ENCODE measurements at places on chromosomes 13 and 19.

- no peak for DNase-seq
Measured at GRCh38 chr19:27865927-27866777, 1346.8 kb downstream of the UQCRFS1 start.

DNA sequence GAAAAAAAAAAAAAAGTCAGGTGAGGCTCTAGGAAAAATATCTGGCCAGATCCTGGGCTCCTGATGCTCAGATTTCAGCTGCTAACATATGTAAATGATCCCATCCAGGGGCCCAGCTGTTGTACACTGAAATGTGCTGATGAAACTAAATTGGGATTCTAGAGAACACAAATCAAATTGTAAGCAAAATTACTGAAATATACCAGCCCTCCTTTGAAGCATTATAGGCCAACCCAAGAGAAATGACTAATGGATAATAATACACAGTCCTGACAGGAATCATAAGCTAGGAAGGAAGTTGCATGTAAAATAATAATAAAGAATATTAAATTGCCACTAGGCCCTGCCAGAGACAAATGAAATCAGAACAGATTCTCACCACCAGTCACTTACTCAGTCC is 17.8 kb downstream of the KCTD12 start:
- no peak for DNase-seq

DNA sequence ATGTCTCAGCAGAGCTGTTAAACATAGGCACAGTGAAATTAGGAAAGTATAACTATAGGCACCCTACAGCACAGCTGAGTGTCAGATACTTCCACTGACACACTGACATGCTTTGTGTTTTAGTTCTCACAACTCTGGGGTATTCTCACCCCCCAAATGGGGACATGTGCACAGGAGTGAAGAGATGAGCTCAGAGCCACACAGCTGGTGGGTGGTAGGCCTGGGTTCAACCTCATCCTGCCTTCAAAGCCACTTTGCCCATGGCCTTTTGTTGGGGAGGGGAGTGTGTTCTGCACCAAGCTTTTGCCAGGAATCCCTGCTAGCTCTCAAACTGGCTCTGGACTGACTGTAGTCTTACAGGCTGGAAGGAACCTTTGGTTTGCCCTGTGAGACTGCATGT is 1.7 kb upstream of the SLC35E1 start:
- DNase-seq: no peak

DNA sequence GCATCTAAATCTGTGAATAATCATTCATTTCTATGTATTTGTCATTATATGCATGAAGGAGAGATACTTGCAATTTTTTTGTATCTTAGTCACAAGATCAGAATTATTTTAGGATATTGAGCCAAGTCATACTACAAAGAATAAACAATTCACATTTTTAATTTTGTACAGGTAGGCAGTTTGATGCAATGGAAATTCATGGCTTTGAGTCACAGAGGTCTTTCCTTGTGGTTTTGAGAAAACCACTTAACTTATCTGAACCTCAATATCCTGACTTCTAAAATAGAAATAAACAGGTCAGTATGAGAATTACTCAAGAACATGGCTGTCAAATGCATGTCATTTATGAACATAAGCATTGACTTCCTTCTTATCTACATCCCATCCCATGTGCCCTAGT is 221.4 kb upstream of the SLC10A2 start:
- DNase-seq: peak; percentile 12

DNA sequence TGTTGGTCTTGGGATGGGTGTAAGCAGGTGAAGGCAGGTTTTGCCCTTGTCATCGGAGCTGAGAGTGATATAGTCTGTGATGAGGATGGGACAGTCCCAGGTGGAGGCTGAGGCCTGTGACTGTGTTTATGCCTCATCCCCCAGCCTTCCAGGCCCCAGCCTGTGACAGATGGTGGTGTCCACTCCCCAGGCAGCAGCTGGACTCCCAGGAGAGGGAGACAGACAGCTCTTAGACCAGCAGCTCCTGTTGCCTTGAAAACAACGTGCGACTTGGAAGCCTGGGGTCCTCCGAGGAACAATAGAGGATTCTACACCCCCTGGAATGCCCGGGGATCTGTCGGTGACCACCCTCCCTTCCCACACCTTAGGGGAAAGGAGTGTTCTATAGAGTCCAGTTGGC is 63.8 kb downstream of the CHST8 start:
- no peak for DNase-seq

GRCh38 chr13:113550453-113550852 is 34.1 kb upstream of the TFDP1 start:
- no peak for DNase-seq

DNA sequence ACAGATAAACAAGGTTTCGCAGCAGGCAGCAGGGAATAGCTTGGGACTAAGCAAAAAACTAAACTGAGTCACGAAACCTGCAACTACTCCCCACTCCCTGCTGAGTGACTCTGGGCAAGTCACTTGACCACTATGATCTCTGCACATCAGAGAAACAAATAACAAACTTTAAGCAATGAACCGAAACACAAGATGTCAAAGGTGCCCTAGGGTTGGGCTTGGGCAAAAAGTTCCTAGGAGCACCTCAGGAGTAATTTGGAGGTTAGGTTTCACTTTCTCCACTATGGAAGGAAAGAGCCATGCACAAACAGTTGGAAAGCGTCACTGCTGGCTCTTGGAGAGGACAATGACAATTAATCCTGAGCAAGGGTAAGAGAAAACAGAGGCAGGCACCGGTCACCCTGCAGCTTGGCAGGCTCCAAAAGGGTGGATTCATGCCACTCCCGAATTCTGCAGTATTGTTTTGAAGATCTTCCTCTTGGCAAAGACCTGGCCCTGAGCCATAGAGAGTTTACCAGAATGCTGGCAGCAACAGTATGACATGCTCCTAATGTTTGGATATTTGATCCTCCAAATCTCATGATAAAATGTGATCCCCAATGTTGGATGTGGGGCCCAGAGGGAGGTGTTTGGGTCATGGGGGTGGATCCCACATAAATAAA is 60.3 kb downstream of the CRYL1 start:
- DNase-seq: no peak

DNA sequence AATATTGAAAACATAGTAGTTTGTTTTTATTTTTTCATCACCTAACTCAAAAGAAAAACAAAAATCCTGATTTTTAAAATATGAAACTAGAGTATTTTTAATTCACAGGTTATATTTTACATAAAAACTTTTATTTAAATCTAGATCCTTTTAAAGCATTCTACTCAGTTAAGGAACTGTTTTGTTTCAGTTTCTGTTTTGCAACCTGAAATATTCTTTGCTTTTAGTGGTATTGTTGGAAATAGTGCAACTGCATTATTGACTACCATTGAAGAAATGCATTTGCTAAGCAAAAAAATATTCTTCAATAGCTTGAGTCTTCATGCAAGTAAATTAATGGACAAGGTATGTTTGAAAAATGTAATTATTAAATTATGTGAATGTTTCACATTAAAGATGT is 43.8 kb downstream of the COG6 start:
- no peak for DNase-seq

- DNase-seq: no peak
Measured at GRCh38 chr13:97559030-97559429, 125.1 kb downstream of the RAP2A start.

- peak; percentile 7 for DNase-seq
Measured at GRCh38 chr13:98411617-98412265, 165.2 kb downstream of the STK24 start.

DNA sequence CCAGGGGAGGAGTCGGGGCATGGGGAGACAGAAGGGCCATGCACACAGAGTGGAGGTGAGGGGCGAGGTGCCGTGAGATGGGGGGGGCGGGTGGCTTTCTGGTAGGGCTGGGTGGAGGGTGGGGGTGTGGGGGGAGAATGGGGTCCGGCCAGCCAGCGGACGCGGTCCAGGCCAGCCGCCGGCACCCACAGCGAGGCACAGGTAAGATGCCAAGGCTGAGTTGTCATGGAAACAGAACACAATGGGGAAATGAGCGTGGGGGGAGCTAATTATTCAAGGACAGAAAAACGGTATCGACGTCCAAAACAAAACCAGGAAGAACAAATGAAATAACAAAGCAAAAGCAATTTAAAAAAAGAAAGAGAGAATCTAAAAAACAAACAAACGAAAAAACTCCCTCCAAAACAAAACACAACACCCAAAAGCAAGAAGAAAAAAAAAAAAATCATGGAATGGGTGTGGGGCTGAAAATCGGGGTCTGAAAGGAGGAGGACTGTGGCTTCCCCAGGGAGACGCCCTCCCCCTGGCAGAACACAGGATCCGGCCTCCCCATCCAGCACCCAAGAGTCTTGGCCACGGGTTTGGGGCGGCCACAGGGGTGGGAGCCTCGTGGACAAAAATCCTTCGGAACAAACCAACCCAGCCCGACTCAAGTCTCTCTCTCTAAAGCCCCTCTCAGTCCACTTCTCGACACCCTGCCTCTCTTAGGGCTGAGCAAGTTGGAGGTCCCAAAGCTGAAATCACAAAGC is 92.5 kb downstream of the PTPRS start:
- no peak for DNase-seq

DNA sequence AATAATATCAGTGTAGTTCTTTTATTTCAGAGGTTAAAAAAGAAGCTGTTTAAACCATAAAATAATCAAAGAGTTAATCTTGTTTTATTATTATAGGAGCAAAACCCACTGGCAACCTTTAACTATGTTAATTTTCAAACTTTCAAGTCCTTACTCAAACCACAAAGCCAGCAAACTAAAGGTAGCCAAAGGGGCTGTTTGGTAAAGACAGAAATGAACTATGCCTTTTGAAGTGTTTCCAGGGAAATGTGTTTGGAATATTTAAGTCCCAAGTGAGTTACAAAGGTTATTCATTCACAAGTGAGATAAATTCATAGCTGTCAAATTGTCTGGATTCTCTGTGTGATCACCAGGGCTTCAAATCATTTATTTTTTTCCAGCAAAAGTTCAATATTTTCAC is 264.7 kb downstream of the MZT1 start:
- no peak for DNase-seq

- no peak for DNase-seq
Measured at GRCh38 chr13:69291292-69291906, 816.2 kb upstream of the ATXN8OS start.

DNA sequence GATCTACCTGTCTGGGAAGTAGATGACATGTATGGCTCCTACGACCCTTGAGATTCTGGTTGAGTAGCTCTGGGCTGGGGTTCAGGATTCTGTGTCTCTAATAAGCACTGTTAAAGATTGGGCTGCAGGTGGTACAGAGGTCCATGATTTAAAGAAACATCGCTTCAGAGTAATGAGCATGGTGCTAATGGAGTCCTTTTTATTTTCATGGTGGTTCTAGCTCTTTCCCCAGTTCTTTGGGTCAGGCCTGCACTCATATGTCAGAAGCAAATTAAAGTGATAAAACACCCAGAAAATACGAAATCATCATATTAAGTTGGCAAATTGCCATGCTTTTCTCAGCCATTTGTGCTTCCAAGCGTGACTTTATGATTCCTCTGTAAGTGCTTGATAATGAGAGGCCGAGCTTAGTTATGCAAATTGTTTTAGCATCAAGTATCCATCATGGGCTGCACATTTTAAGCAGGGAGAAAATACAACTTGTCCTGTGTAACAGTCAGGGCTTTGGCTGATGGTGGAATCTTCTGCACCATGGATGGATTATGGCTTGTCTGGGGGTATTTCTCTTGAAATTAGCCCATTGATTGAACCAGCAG is 45.1 kb downstream of the MTUS2 start:
- DNase-seq: no peak

GRCh38 chr19:991174-991931 is 7.2 kb downstream of the WDR18 start:
- peak; percentile 13 for DNase-seq

DNA sequence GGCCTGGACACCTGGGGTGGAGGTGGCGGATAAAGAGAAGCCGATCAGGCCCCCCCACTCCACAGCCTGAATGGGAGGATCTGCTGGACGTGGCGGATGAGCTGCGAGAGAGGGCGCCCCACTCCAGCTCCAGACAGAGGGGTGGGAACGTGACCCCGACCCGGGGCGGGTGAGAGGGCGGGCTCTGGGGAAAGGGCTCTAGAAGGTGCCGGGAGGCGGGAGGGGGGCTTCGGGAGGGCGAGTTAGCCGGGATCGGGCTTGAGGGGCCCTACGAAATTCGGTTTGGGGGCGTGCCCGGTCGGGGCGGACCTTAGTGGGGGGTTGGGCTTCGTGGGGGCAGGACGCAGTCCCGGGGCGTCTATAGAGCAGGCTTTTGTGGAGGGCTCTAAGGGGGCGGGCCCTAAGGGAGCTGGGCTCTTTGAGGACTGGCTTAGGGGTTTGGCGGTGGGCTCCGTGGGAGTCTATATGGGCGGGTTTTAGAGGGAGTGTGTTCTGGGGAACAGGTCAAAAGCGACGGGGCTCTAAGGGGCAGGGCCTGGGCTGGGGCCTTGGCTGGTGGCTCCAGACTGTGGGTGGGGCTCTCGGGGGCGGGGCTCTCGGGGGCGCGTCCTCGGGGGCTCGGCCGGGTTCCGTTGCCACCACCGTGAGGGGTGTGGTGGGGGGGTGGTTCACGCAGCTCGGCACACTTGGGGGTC is 4.1 kb upstream of the NANOS3 start:
- DNase-seq: peak; percentile 70

- no peak for DNase-seq
Measured at GRCh38 chr13:29905845-29906244, 55.4 kb upstream of the UBL3 start.

DNA sequence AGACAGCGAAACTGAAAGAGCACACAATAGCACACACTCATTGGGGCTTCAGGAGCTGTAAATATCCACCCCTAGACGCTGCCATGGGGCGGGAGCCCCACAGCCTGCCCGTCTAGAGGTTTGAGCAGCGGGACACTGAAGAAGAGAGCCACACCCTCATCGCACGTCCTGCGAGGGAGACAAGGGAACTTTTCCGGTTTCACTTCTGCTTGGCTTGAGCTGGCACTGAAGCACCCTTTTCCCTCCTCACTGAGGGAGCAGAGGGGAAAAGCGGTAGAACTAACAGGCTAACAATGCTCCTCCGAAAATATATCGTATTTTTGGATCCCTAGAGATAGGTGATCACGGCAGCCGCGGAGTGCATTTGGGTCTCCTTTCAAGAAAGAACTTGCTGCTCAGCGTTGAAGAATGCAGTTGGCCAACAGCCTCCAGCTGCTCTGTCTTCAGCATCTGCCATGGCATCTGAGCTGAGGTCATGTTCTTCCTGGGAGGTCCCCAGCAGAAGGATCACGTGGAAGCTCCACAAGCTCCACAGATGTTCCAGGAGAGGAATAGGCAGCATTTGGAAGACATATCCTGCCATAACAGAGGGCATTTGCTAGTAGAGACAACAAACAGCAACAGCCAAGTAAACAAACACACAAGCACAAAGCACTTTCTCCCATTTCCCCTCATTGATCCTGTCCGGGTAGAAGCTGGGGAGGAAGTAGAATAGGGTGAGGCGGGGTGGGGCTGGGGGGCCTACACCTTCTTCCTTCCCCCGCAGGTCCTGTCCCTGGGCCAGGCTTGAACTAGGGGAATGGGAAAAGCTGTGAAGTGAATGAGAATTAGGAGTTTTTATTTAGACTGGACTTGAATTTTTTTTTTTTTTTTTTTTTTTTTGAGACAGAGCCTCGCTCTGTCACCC is 44.8 kb upstream of the ALOX5AP start:
- no peak for DNase-seq

Measured in cardiac muscle cell (in vitro differentiated cells and primary cell).